Pons (tissue), 1 donor: ENCODE measurements at places on chromosomes 1 and 21.
A peak's percentile ranks its signal among the peaks of the same experiment; 100 is the strongest.

DNA sequence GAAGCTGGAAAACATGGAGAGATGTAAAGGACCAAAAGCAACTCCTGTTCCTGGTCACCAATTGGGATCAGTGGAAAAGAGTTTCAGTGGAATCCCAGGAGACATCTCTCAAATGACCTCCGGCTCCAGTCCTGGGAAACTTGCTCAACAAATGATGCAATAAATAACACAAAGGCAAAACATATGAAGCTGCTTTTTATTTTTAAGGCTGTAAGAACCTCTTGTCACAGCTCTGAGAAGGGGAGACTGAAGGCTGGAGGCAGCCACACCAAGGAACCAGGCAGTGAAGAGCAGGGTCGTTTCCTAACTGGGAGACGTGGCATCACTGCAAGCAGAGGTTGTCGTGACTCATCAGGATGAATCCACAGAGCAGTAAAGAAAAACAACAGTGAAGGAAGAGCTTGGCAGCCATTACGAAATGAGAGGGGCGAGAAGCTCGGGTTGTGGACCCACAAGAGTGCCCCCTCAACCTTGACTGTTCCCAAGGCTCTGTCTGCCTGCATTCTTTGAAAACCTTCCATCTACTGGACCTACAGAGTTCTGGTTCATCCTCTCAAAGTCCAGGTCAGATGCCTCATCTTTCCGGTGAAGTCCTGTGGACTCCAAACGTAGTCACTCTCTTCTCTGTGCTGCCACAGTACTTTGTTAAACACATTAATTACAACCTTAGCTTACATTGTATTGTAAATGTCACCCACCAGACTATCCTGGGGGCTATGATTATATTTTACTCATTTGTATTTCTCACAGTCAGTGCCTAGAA is 32.1 kb downstream of the JAK1 start:
- DNase-seq = no peak

DNA sequence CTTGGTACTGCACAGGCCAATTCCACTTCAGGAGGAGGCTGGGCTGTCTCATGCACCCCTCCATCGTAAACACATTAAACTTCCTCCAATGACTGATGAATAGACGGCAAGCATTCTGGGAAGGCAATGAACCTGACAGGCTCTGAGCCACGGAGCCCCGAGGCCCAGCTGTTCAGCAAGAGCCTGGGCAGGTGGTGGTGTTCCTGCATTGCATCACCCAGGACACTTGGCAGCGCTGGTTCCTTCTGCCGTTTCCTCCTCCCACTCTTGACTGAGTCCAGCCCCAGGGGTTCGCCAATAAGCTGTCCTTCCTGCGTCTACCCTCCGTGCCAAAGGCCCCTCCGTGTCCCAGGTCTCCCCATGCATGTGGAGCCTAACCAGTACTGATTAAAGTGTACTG is 109.8 kb downstream of the JAK1 start:
- no peak for DNase-seq

DNA sequence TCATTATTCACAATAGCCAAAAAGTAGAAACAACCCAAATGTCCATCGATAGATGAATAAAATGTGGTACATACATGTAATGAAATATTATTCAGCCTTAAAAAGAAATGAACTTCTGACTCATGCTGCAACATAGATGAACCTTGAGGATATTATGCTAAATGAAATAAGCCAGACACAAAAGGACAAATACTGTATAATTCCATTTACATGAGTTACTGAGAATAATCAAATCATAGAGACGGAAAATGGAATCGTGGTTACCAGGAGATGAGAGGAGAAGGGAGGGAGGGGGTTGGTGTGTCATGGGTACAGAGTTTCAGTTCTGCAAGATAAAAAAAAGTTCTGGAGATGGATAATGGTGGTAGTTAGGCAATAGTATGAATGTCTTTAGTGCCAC is 184.1 kb downstream of the PSMG1 start:
- peak; percentile 55 for DNase-seq

GRCh38 chr21:41957991-41958766 is 4.4 kb upstream of the C2CD2 start:
- no peak for DNase-seq

DNA sequence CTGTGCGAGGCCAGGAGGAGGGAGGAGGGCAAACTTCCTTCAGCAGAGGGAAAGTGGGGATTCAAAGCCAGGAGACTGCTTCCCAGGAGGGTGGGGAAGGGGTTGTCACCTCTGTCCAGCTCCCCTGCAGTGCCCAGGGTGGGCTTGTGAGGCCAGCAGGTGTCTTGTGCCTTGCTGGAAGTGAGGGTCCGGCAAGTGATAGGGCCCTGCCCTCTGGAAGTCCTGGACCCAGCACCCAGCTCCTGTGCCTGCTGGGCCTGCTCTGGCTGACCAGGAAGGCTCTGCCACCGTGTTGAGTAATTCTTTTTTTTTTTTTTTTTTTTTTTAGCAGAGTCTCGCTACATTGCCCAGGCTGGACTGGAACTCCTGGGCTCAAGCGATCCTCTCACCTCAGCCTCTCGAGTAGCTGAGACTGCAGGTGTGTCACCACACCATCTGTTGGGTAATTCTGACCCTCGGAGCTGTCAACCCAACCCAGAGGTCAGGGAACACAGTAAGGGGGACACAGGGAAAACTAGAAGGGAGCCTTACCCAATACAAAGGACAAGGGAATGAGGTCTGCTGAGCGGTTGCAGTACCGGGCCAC is 1.0 kb downstream of the BEST4 start:
- no peak for DNase-seq

DNA sequence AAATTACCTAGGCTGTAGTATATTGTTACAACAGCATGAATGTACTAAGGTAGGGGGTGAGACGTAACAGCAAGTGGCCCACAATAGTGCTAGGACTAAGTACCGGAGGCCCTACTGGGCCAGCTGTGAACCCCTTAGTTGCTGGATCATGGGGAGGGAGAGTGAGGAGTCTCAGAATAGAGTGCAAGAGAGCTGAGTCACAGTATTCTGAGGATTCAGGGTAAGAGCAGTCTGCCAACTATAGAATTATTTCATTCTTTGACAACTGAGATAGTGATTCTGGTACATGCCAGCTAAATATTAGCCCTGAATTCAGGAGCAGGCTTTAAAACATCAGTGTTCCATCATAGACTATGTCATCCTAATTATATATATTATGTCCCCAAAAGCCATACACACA is 218.7 kb downstream of the TM2D1 start:
- DNase-seq = no peak

DNA sequence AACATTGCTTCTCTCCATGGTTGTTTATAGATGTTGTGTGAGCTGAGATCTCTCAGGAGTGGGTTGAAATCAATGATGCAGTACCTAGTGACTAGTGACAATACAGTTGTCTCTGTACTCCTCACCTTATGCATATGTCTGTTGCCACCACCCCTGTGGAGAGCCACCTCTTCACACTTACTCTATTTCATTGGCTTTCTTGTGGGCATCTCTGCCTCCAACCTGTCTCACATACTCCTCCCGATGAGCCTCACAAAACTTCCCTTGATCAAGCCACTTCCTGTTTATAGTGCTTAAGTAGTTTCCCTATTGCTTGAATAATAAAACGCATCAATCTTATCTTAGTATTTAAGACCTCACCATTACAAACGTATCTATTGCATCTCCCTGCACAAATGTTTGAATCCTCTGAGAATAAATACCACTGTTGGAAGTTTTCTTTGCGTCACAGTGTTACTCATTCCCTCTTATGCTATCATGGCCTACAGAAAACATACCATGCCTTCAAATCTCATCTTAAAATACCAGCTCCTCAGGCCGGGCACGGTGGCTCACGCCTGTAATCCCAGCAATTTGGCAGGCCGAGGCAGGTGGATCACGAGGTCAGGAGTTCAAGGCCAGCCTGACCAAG is 54.7 kb upstream of the GREM2 start:
- no peak for DNase-seq

DNA sequence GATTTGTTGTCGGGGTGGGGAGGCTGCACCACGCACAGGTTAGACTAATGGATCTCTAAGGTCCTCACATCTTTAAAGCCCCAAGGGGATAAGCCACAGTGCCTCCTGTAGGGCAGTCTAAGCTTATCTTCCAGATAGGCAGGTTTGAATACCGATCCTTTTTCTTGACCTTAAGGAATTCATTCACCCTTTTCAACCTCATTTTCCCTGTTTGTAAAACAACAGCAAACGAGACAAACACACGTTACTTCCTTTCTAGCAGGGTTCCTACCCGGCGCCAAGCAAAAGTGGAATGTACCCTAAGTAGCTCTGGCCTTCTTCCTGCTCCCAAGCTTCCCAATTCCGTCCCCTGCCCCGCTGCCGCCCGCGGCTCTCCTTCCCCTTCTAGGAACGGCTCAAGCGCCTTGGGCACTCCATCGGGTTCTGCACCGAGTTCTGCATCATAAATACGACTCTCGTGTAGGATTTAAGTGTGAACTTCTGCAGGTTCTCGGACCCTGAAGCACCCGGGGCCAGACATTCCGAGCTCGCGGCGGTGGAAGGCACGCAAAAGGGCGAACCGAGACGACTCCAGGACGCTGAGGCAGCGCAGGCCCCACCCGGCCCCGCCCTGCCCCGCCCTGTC is 548 bp upstream of the CDC20 start:
- DNase-seq = peak; percentile 70

GRCh38 chr1:58477390-58477789 is 69.1 kb downstream of the OMA1 start:
- DNase-seq = no peak

- DNase-seq = peak; percentile 42
Observed at GRCh38 chr1:192709544-192709943, 73.6 kb downstream of the RGS13 start.

DNA sequence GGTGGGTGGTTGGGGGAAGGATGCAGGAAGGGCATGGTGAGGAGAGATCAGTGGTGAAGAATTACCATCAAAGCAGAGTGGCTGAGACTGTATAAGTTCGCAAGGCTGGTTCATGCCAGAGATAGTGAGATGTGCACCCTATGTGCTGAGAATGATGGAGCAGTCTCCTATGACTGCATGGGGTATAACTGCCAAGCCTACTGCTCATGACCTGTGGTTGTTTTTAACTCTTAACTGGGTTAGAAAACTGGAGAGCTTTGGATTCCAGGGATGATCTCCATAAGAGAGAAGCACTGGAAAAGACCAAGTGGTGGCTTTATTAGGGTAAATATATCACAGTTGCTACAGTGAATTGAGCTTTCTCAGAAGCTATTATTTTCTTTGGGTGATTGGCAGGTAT is 16.2 kb downstream of the WNT2B start:
- no peak for DNase-seq

- DNase-seq = no peak
Observed at GRCh38 chr1:225627304-225627947, 25.5 kb downstream of the ENAH start.

DNA sequence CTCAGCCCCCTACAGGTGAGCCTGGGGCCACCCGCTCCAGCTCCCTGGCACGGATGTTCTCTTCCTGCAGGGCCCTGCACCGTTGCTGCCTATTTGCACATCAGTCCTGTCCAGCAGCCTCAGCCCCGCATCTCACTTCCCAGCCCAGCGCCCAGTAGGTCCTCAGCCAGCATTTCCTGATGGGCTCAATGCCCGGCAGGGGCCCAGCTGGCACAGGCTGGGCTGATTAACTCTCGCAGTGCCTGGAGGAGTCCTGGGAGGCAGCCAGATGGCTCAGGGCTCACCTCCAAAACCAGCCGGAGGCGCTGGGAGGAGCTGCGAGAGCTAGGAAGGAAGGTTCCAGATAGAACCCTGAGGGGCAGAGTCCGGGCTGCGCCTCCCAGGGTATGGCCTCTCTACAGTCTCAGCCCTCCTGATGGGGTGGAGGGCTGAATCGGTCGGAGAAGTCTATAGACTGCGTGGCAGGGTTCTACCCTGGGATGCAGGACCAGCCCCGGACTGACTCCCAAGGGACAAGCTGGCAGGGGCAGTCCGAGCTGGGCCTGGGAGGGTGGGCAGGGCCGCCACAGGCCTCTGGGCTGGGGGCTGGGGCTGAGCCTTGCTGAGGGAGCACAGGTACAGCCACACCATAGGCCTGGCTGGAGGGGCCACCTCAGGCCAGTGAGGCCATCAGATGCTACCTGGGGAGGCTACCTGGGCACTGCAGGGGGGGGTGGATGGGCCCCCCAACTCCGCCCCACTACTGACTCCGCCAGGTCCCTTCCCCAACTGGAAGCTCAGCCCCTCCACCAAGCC is 19.2 kb upstream of the CLSTN1 start:
- DNase-seq = no peak

- no peak for DNase-seq
Observed at GRCh38 chr1:229379846-229380245, 37.0 kb upstream of the CCSAP start.

- no peak for DNase-seq
Observed at GRCh38 chr1:227731241-227731677, 3.8 kb downstream of the JMJD4 start.

DNA sequence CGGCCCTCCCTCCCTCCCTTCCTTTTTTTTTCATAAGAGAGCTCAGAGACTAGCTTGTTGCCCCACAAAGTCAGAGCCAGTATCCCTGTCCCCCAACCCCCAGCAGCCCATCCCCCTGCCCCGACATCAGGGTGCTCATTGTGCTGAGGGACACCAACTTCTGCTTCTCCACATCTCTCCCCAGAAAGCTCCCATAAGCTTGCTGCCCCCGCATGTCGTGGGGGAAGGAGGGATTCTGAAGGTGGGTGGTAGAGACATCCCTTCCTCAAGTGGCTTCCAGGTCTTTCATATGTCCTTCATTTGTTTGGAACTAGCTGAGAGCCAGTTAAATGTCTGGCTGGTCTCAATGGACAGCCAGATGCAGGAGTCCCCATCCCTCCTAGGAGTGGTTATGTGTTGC is 41.2 kb downstream of the RHBG start:
- DNase-seq = no peak

DNA sequence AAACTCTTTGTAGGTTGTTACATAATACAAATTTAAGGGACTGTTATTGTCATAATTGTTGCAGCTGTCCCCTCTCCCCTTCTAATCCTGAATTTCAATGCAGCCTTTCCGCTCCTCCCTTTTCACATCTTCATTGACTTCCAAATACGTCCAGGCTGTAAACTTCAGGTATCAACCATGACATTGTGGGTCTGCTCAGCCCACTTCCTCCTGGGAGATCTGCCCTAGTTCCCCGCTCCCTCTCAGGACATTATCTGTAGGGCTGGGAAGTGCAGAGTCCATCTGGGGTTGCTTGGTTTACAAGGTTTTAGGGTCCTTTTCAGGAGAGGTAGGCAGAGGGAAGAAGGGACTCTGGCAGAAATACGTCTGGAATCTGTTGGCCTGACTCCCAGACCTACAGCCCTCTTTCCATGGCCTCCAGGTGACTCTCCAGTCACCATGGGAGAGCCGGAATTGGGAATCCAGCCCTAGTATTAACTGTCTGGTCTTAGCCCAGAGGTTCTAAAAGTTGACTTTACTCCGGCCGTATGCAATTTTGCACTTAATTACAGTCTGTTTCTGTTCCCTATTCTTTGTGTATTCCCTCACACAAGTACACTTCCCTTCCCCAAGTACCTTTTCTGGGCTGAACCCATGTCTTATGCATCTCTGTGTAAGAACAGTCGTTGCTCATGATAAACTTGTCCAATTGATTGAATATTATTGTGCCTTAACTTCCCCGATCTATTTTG is 4.7 kb upstream of the DENND2D start:
- peak; percentile 37 for DNase-seq
